T-cell (primary cell): ENCODE measurements at places on chromosomes 3 and 15.

DNA sequence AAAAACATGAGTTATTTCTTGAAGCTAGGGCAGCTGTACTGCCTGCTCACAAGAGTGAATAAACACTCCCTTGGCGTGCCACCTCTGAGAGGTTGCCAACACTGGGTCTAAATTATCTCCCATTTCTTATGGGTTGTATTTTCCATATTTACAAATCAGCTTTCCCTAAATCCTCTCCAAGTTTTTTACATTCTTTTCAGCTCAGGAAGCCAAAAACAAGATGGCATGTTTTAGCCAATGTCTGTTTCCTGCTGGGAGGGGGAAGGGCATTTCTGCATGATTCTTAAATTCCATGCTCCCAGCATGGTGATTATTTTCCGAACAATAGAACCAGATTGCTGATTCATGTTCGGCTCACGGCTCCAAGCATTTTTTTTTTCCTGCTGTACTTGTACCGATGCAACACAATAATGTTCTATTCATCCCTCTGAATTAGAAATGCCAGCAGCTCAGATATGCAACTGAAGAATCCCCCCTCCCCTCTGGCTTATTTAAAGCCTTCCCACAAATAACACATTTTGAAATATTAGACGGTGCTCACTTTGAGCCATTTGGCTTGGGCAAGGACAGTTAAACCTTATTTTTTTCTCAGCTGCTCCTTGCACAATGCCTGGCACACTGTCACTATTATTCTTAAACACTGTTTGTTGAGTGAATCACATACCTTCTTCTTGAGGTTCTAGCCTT is 252.5 kb downstream of the THRB start:
- DNase-seq: no peak

DNA sequence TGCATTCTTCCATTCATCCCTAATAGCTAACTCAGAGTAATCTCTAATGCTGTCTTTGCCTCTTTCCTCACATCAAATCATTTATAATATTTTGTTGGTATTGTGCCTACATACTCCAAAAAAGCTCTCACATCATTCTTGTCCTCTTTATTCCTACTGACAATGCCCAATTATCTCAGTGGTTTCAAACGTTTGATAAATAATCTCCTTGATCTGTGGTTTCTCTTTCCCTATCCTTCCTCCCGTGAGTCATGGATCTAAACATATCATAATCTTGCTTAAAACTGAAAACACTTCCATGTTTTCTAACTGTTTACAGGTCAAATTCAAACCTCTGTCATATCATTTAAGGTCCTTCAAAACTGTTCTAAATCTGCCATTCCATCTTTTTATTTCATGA is 115.1 kb downstream of the CNTN6 start:
- DNase-seq: no peak

DNA sequence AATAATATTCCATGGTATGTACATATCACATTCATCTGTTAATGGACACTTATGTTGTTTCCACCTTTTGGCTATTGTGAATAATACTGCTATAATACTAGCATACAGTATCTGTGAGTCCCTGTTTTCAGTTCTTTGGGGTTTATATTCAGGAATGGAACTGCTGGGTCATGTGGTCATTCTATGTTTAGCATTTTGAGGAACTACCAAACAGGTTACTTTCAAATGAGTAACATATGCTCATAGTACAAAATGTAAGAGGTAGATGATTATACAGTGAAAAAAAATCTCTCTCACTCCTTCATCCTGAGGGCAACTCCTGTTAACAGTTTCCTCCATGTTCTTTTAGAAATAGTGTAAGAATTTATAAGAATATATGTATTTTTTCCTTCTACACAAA is 162.2 kb downstream of the PLD1 start:
- DNase-seq: no peak

DNA sequence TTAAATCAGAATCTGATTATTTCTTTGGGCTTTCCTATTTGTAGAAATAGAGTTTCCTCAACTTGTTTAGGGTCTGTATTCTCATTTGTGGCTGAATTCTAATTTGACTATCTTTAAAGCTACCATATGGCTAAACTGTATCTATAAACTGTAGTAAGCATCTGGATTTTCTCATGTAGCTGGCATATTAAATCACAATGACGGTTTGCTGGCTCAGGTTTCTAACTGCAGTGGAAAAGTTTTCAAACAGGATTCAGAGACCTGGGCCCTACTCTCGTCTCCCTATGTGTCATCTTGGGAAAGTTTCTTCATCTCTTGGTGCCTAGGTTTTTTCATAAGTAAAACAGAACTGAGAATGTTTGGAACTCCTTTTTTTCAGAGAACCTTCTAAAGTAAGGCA is 68.3 kb downstream of the GALK2 start:
- no peak for DNase-seq

DNA sequence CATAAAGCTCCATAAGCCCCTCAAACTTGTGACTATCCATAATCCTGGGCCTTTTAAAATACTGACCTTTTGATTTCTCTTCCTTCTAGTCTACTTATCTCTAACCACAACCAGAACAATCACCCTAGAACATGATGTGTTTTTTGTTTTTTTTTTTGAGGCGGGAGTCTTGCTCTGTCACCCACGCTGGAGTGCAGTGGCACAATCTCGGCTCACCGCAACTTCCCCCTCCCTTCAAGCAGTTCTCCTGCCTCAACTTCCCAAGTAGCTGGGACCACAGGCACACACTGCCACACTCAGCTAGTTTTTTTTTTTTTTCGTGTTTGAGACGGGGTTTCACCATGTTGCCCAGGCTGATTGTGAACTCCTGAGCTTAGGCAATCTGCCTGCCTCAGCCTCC is 25.1 kb downstream of the VPS39 start:
- no peak for DNase-seq

- no peak for DNase-seq
Observed at GRCh38 chr3:195999896-196000295, 82.0 kb downstream of the TFRC start.

GRCh38 chr15:59741274-59741906 is 52.3 kb upstream of the BNIP2 start:
- DNase-seq: no peak

- DNase-seq: no peak
Observed at GRCh38 chr3:98978068-98978811, 76.7 kb upstream of the DCBLD2 start.

DNA sequence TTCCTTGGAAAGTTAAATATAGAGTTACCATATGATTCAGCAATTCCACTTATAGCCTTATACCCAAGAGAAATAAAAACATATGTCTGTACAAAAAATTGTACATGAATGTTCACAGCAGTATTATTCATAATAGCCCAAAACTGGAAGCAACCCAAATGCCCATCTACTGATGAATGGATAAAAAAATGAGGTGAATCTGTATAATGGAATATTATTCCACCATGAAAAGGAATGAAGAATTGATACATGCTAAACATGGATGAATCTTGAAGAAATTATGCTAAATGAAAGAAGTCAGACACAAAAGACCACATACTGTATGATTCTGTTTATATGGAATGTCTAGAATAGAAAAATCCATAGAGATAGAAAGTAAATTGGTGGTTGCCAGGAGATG is 61.4 kb downstream of the TTC23 start:
- no peak for DNase-seq

DNA sequence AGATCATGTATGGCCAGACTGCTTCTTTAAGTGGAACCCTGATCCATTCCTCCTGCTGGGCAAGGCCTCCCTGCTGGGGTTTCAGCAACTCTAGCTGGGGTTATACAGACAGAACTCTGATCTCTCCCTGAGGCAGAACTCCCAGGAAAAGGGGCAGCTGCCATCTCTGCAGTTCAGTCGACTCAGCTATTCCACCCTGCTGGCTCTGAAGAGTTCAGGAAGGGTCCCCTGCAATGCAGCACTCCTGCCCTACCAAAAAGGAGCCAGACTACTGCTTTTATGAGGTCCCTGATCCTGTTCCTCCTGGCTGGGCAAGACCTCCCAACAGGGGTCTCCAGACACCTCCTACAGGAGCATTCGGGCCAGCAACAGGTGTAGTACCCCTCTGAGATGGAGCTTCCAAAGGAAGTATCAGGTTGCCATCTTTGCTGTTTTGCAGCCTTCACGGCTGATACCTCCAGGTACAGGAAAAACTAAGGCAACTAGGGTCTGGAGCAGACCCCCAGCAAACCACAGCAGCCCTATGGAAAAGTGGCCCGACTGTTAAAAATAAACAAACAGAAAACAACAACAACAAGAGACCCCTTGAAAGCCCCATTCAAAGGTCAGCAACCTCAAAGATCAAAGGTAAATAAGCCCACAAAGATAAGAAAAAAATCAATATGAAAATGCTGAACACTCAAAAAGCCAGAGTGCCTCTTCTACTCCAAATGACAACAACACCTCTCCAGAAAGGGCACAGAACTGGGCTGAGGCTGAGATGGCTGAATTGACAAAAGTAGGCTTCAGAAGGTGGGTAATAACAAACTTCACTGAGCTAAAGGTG is 14.2 kb upstream of the CP start:
- DNase-seq: no peak

DNA sequence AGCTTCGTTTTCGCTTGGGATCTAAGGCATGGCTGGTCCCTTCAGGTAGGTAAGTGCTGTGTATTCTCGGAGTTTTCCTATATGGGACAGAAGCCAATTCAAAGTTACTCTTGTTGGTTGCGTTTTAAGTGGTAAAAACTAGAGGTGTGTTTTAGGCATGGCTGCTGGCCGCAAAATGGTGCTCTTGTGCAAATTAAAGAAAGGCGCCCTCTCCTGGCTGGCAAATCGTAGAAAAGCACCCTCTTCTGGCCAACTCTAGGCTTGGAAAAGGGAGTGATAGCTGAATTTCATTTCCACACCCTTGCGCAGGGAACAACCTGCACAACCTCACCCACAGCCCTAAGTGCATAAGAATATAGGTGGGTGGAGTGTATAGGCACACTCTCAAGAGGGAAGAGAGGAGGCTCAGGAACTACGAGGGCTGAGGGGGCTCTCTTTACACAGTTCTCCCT is 23.5 kb downstream of the DRD3 start:
- DNase-seq: no peak

GRCh38 chr3:133935843-133936769 is 40.4 kb upstream of the RAB6B start:
- no peak for DNase-seq

- no peak for DNase-seq
Observed at GRCh38 chr15:80861731-80862170, 82.6 kb downstream of the CEMIP start.

DNA sequence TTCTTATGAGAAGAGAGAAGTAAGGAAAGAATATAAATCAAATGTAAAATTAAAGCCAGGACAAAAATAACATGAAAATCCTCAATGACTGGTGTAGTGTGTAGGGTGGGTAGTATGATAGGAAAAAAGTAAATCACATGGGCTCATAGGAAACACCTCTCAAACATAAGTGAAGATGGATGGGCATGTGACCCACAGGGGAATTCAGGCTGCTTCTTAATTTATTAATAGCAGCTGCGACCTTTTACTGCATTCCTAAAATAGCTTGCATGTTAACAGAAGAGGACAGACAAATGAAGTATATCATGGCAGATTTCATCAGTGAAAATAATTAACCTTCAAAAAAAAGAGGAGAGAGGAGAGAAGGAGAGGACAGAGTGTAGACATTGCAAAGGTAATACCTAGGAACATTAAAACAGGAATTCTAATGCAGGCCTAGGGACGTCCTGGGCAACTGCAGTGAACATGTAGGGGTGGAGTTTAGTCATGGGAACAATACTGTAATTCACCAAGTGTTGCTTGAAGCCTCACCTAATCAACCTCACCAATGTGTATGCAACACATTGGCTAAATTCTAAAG is 132.9 kb downstream of the KCNMB2 start:
- DNase-seq: no peak

DNA sequence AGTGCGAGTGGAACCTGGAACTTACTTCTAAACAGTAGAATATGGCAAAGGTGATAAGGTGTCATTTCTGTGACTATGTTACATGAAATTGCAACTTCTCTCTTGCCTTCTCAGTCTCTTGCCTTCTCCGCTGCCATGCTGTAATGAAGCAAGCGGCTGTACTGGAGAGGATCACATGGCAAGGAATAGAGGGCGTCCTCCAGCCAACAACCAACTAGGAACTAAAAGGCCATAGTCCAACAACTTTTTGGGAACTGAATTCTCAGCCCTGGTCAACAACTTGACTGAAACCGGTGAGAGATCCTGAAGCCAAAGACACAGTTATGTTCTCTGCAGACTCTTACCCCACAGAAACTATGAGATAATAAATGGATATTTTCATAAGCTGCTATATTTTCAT is 143.5 kb downstream of the P3H2 start:
- DNase-seq: no peak

- no peak for DNase-seq
Observed at GRCh38 chr3:106699122-106699521, 678.1 kb upstream of the CCDC54 start.
